Thyroid gland (tissue), 4 donors: ENCODE measurements at places on chromosomes 6 and 20. TPM values are rescaled to one million over a fixed set of nuclear protein-coding genes. Genes with fewer than 3 reads are reported as not detected.
A peak's percentile ranks its signal among the peaks of the same experiment; 100 is the strongest.

DNA sequence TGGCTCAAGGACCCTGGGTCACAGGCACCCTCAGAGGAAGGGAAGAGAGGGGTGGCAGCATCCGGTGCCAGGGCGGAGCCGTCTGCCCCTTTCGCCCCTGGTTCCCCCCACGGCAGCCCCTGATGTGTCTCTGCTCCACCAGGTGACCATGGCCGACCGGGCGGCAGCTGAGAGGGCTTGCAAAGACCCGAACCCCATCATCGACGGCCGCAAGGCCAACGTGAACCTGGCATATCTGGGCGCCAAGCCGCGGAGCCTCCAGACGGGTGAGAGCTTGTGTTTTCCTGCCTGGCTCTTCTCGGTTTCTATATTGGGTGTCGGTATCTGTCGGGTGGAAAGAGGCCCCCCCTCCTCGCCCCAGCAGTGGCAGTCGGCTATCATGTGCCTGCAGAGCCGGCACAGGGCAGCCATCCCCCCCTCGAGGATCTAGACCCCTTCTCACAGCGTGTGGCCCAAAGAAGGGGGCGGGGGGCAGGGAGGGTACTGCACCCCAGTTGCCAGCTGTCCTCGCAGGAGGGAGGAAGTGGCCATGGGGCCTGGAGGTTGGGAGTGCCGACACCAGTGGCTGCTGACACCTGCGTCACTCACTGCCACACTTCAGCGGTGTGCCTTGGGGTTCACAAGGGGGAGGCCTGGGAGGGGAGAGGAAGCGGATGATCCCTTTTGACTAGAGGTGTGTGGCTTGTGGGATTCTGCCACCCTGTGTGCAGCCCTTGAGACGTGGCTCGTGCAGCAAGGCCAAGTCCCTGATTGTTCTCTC is 1.5 kb downstream of the RBM38 start:
- H3K4me1 ChIP-seq, result peaks cover 30% of the 10 kb centered on the region
- no peak overlapping the region for H3K4me3 ChIP-seq
- DNase-seq, result peak; percentile 34
- no peaks in the 10 kb centered on the region for H3K36me3 ChIP-seq
- no peaks in the 10 kb centered on the region for H3K27me3 ChIP-seq

MYMX gene
- not detected for total RNA-seq

GRCh38 chr6:37588735-37589108 is 89.0 kb upstream of the CCDC167 start:
- no peaks in the 10 kb centered on the region for H3K27me3 ChIP-seq
- no peak overlapping the region for H3K4me3 ChIP-seq
- DNase-seq, result no peak
- H3K27ac ChIP-seq, result no peak overlapping the region
- H3K4me1 ChIP-seq, result no peaks in the 10 kb centered on the region
- no peaks in the 10 kb centered on the region for H3K36me3 ChIP-seq

GRCh38 chr6:84350397-84350796 is 123.0 kb upstream of the CEP162 start:
- H3K27me3 ChIP-seq, result no peaks in the 10 kb centered on the region
- H3K4me3 ChIP-seq, result no peak overlapping the region
- H3K27ac ChIP-seq, result no peak overlapping the region
- H3K4me1 ChIP-seq, result no peaks in the 10 kb centered on the region
- H3K36me3 ChIP-seq, result no peaks in the 10 kb centered on the region
- DNase-seq, result no peak

GRCh38 chr20:60209048-60209447 is 250.8 kb downstream of the CDH26 start:
- no peak overlapping the region for H3K4me3 ChIP-seq
- no peaks in the 10 kb centered on the region for H3K36me3 ChIP-seq
- no peaks in the 10 kb centered on the region for H3K27me3 ChIP-seq
- peaks cover 7% of the 10 kb centered on the region for H3K4me1 ChIP-seq

DNA sequence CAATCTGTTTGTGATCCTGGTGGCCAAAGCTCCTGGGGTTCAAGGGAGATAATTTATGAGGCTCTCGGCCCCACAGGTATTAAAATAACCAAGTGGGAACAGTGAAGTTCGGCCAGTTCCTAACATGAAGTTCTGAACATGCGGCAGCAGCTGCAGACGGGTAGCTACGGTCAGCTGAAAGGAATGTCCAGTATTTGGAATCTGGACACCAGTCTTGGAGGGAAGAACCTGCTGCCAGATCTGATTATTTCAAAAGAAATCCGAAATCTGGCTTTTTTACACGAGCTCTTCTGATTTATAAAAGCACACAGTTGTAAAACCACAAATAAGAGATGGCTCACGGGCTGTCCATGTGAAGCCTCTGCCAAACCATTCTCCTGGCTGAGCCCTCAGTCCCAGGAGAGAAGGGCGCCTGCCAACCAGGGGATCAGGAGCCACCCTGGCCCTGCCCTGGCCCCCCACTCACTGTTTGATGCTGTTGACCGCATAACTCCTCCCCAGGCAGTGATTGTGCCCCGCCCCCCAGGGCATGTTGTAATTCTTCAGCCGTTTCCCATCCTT is 28.2 kb upstream of the KCNB1 start:
- no peak overlapping the region for H3K27ac ChIP-seq
- H3K4me3 ChIP-seq, result no peak overlapping the region
- peak; percentile 5 for DNase-seq
- H3K27me3 ChIP-seq, result no peaks in the 10 kb centered on the region
- no peaks in the 10 kb centered on the region for H3K4me1 ChIP-seq
- H3K36me3 ChIP-seq, result no peaks in the 10 kb centered on the region

F13A1 gene
- total RNA-seq, result 66.0 TPM

ATAT1 gene
- 7.5 TPM for total RNA-seq
